ENCODE measurements at places on chromosomes 6 and 20.

- no peak for DNase-seq
These were observed 151.8 kb downstream of the FOXC1 start for GRCh38 chr6:1761477-1761877.

- no peak for DNase-seq
These were observed 42.0 kb downstream of the PNLDC1 start for GRCh38 chr6:159842035-159842434.

DNA sequence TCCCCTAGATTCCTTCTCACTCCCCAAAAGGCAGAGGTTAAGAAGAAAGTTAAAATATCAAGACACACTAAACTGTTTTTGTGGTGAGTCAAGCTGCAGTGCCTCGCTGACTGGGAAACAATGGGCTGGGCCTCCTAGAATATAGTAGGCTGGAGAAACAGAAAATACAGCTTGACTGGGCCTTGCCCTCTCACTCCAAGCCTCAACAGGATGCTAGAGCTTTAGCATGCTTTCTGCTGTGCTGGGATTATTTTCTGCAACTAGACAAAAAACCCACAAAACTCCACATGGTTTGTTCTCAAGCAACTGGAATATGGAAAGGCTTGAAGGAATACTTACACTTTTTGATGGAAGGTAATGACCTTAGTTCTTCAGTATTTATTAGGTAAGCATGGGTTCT is 27.9 kb downstream of the FOXO3 start:
- DNase-seq: no peak

GRCh38 chr6:150503586-150504339 is 95.9 kb upstream of the PLEKHG1 start:
- no peak for DNase-seq

- no peak for DNase-seq
These were observed 28.1 kb upstream of the EEF1E1 start for GRCh38 chr6:8130399-8130798.

GRCh38 chr6:26653007-26653406 is 6.5 kb downstream of the ZNF322 start:
- no peak for DNase-seq

DNA sequence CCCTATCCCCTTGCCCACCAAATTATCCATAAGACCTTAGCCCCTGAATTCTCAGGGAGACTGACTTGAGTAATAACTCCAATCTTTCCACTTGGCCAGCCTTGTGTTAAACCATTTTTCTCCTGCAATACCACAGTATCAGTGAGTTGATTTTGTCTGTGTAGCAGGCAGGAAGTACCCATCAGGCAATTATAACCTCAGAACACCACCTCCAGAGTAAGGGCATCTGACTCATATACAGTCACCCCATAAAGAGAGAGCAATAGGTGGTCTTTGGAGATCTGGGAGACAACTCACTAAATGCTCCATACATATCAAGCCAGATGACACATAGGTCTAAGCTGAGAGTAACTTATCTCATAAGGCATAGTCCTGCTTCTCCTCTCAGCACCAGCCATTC is 83.7 kb downstream of the FILIP1 start:
- no peak for DNase-seq

GRCh38 chr20:47686545-47686944 is 98.7 kb downstream of the SULF2 start:
- DNase-seq: no peak

GRCh38 chr6:136123468-136123867 is 126.6 kb downstream of the MTFR2 start:
- DNase-seq: no peak

DNA sequence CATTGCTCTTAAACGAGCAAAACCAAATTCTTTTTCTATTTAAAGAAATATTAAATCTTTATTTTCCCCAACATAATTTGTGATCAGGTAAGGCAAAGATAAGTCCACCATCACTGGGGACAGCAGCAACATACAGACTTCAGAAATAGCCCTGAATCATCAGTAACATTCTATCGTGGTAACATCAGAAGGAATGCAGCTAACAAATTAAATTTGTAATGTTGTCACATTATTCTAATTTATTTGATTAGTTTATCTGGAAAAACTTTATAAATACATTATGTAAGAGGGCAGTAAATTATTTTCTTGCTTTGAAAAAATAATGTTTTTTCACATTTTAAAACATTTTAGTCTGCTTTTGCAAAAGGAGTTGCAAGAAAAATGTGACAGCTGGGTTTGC is 53.6 kb upstream of the BCLAF1 start:
- no peak for DNase-seq

Measured in progenitor cell of endocrine pancreas (in vitro differentiated cells).